ENCODE measurements at places on chromosomes 4 and X. TPM values are rescaled to one million over a fixed set of nuclear protein-coding genes. Genes with fewer than 3 reads are reported as not detected.

The CWH43 gene
- not detected for total RNA-seq

The NPY1R gene
- total RNA-seq: not detected

The AMELX gene
- total RNA-seq: not detected

The HTN1 gene
- total RNA-seq: not detected

The F8A2 gene
- total RNA-seq: not detected

The H2BW1 gene
- total RNA-seq: not detected

The NHSL2 gene
- total RNA-seq: 0.36 TPM

The TDO2 gene
- not detected for total RNA-seq

The CHRNA9 gene
- not detected for total RNA-seq

The PIM2 gene
- total RNA-seq: 478 TPM

The NXF2B gene
- total RNA-seq: not detected

The RNF212 gene
- total RNA-seq: 0.93 TPM

The MFAP3L gene
- 0.47 TPM for total RNA-seq

GRCh38 chr4:148007792-148008191 is 275.9 kb downstream of the ARHGAP10 start:
- no peak for DNase-seq

DNA sequence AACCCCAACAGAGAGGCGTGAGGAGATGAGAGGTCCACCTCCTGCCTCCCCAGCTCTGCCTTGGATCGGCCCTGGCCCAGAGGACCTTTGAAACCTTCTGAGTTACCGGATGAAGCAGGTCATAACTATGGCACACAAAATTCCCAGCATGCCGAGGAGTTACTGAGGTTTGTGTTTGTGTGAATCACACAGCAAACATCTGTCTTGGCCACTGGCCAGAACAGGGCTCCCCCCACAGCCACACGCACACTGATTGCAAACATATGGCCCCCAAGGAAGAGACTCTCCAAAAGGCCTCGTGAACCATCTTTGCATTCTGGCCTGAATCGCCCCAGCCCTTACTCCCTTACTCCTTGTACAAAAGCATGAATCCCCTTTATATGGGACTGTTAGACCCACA is 18.9 kb downstream of the RPS4X start:
- no peak for DNase-seq

- DNase-seq: no peak
Measured at GRCh38 chr4:172095161-172095560, 282.0 kb downstream of the GALNTL6 start.

- DNase-seq: no peak
Measured at GRCh38 chrX:121333942-121334341, 286.5 kb downstream of the GLUD2 start.

- no peak for DNase-seq
Measured at GRCh38 chrX:103758555-103758954, 18.1 kb upstream of the PLP1 start.

DNA sequence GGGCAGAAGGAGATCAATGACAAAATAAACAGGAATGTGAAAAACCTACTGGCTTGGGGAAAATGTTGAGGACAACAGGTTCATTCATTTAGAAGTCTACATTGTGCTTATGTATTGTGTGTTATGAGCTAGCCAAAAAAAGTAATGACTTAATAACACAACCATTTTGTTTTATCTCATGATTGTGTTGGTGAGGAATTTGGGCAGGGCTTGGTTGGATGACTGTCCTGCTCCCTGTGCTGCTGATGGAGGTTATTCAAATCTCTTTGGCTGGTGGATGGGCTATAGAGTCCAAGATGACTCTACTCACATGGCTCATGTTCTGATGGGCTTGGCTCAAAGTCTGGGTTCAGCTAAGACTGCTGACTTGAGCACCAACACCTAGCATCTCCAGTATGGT is 116.3 kb downstream of the HS3ST1 start:
- no peak for DNase-seq

DNA sequence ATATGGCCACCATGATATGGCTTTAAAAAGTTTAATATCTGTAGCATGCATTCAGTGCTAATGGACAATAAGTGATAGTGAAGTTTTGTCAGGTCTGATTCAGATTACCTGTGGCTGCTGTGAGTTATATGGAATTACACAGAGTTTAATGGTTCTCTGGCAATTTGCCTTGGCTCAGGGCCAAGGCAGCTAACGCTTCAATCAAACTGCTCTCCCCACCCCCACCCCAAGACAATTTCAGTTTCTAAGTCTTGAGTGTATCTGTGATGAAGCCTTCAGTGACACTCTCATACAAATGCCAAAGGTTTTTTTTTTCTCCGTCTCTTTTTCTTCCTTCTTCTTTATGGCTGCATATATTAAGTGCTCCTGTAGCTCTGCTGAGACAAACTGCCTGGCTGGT is 106.6 kb downstream of the SHROOM4 start:
- DNase-seq: no peak

DNA sequence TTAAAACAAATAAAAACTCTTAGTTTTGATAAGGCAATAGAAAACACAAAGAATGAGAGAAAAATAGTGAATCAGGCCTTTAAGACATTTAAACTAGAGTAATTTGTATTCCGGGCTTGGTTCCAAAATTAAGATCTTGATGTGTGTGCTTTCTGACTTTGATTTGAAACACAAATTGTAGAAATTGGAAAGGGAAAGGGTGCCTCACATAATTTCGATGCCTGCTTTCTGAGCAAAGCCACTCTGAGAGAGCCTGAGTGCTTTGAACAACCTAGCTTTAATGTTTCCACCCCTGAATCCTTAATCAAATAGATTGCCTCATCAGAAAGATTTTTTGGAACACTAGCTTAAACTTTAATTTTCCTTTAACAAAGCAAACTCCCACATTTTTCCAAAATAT is 666.8 kb downstream of the PCDH18 start:
- DNase-seq: no peak

DNA sequence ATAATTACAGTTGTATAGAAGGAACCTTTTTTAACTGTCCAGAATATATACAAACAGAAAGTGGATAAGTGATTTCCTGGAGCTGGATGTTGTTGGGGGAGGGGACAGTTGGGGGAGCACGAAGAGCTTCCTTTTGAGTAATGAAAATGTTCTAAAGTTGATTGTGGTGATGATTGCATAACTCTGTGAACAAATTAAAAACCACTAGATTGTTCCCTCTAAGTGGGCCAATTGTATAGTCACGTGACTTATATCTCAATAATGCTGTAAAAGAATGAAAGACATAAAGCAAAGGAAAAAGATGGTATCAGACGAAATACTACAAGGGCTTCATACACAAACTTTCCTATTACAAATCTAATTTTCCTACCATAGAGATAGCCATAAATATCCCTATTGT is 2.7 kb downstream of the CT55 start:
- no peak for DNase-seq

GRCh38 chr4:183636923-183637322 is 22.1 kb downstream of the RWDD4 start:
- no peak for DNase-seq

GRCh38 chrX:130295519-130296296 is 27.0 kb upstream of the ZNF280C start:
- DNase-seq: no peak

GRCh38 chr4:5718411-5718810 is 7.4 kb downstream of the EVC start:
- no peak for DNase-seq

GRCh38 chr4:8044699-8045098 is 105.0 kb upstream of the AFAP1 start:
- no peak for DNase-seq

GRCh38 chr4:128859887-128860677 is 50.6 kb downstream of the JADE1 start:
- DNase-seq: no peak

DNA sequence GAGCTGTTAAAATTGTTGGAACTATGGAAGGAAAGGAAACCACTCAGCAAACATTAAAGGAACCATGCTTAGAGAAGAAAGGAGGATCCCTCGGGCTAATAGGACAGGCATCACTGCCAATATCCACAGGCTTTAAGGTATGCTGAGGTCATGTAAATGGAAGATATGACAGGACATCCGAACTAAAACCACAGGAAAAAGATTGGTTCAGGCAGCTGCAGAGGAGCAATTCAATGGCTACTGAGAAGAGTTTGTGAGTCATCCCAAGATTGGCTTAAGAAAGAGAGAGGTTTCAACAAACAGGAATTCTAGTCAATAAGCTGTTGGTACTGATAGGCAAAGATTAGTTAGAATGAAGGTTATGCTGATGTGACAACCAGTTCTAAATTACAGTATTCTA is 106.4 kb upstream of the FAM241A start:
- no peak for DNase-seq

DNA sequence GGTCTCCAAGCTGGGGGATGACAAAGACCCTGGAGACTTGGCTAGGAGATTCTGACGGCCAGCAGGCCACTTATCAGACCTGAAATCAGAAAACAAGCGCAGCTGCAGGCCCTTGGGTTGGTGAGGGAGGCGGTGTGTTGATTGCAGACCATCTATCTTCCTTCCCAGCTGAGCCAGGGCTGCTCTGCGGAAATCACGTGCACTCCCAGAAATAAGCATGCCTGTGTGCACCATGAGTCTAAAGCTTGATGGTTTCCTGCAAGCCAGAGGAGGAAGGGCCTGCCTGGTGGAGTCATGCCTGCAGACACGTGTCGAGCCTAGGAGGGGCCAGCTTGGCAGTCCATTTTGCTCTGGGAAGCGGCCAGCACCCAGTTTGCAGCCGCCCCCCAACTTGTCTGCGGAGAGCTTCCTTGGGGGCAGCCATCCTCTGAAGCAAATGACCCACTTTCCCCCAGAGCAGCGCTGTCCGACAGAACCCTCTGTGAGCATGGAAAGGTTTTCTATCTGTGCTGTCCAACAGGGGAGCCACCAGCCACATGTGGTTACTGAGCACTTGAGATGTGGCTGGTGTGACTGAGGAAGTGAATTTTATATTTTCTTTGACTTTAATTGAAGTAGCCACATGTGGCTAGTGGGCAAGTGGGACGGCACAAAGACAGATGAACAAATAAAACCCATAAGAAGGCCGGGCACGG is 175.7 kb upstream of the BCOR start:
- no peak for DNase-seq

- no peak for DNase-seq
Measured at GRCh38 chrX:8424912-8425311, 39.7 kb upstream of the VCX3B start.

DNA sequence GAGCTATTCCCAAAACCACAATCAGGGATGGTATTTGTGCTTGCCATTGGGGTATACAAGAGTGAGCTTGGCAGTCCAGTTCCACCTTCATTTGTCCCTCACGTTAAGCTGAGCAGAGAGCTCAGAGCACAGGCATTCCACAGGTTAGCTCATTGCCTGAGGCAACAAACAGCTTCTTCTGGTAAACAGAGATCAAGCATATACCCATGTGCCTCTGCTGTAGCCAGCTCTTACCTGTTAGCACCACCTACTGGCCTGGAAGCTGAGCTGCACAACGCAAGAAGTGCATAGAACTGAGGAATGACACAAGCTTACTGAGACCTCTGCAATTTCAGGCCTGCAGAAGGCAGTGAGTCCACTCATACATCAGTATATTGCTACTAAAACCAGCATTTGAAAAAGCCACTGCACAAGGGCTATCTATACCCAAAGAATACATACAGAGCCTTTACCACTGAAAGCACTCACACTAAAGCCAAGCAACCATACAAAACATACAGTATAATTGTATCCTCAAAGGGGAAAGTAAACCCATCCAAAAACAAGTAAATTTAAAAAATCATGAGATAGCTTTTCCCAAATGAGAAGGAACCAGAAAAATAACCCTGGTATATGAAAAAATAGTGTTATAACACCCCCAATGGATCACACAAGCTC is 258.3 kb upstream of the GABRA2 start:
- DNase-seq: no peak

- no peak for DNase-seq
Measured at GRCh38 chr4:41144812-41145211, 69.5 kb downstream of the APBB2 start.

- DNase-seq: no peak
Measured at GRCh38 chr4:14254252-14254651, 626.7 kb upstream of the BOD1L1 start.

- DNase-seq: peak; percentile 20
Measured at GRCh38 chr4:1008840-1009541, 2.4 kb upstream of the FGFRL1 start.

DNA sequence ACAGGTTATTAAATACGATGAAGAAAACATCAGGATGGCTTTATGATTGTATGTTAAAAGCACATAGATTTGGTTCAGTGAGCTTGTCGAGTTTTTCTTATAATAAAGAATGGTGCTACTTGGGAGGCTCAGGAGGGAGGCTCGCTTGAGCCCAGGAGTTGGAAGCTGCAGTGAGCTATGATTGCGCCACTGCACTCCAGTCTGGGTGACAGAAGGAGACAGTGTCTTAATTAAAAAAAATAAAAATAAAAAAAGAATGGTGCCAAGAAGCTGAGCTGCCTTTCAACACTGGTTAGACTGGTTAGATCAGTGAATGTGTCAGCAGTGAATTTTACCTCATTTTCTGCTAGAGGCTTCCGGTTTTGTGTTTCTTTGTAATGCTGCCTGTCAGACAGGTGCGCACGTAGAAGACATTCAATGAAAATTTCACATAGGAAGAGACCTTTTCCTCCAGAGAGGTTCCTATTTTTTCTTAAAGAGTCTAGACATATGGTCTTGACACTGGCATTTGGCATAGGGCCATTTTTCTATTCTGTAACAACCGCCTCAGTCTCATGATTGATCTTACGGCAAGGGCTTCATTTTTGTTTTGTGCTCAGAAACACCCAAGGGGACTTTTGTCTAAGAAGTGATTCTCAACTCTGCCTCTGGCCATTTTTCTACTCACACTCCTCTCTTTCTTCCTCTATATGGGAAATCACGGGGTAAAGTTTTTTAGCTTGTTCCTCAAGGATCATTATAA is 15.0 kb upstream of the ARSF start:
- DNase-seq: no peak

DNA sequence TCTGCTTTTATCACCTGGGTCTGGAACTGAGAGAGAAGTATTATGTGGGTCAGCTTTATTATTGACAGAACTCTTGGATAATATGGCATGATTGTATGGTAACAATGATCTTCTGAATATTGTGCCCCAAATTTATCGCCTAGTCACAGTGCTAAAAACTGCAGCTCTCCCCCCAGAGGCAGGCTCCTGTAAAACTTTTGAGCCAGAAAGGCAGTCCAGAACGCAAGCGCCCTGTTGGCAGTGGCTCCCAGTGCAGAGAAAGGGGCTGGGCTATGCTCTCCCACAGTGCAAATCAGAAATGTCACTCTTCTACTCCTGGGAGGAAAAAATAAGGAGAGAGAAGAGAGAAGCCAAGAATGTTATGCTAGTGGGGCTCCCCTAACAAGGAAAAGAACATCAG is 50.5 kb downstream of the HELT start:
- no peak for DNase-seq

DNA sequence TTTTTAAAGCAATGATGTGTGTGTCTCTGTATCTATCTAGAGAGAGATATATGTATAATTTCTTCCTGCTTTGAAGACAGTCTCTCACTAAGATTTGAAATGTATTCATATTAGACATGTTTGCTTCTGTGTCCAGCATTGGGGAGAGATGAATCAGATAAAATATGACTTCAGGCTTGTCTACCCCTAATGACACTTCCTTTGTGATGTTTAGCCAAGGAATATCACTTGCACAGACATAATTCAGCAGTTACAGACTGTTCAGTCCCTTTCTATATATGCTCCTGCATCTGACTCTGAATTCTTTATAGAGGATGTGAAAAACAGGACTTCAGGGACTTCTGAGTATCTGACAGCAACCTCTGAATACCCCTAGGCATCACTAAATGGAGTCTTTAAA is 158.4 kb downstream of the DCLK2 start:
- DNase-seq: no peak

Measured in activated T-helper 1 cell treated with anti-CD3 and anti-CD28 coated beads, Interleukin-12 subunit alpha, Interleukin-12 subunit beta, Interleukin-2, Interleukin-4 antibody, amounts not matched to agents 30 ng/mL and 10 ng/mL and 1 ng/mL, durations not matched to agents 14 hours and 24 hours and 36 hours (primary cell).